Ecto neural progenitor cell (in vitro differentiated cells): ENCODE measurements at places on chromosomes 5 and 9.

DNA sequence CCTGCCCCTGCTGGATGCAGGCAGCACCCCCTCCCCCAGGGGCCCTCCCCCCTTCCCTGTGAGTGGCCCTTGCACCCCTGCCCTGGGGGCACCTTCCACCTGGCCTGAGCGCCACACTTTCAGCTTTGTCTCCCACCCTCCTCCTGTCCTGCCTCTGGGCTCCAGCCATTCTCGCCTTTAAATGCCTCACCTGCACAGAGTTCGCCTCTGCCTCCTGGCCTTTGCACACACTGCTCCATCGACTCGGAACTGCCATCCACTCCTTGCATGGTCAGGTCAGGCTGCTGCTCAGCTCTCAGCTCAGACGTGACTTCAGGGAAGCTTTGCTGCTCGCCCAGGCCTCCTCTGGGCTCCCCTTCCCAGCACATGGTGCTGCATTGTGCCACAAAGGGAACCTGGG lies 10.2 kb downstream of the FAM163B start:
- no peak for DNase-seq

GRCh38 chr5:91929522-91929817 lies 546.4 kb upstream of the ARRDC3 start:
- DNase-seq = no peak

- DNase-seq = no peak
Observed at GRCh38 chr5:170270293-170271069, 27.1 kb downstream of the LCP2 start.

DNA sequence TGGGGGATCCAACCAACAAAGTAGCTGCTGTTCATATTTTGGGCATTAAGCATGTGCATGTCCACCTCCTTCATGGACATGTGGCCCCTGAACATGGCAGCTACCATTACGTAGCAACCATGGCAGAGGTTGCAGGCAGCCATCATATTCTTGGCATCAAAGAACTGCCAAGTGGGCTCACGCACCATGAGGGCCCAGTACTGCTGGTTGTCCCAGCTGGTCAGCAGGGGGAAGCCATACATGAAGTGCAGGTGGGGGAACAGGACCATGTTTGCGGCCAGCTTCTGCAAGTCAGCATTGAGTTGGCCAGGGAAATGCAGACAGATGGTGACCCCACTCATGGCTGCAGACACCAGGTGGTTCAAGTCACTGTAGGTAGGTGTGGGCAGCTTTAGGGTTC lies 9.5 kb downstream of the MTAP start:
- DNase-seq = no peak

DNA sequence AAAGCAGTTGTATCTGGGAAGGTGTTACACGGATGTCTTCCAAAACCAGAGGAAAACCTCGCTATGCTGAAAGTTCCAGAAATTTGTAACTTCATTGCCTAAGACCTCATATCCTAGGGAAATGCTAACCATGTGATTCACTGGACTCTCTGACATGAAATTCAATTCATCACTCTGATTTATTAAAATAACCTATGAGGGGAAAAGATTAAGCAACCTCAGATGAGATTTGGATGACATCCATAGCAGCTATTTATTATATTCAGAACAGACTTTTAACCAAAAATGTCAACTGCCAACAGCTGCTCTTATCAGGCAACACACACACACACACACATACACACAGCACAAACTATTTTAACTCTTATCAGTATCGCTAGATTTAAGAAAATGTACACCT lies 1006.4 kb upstream of the CTNND2 start:
- DNase-seq = no peak

DNA sequence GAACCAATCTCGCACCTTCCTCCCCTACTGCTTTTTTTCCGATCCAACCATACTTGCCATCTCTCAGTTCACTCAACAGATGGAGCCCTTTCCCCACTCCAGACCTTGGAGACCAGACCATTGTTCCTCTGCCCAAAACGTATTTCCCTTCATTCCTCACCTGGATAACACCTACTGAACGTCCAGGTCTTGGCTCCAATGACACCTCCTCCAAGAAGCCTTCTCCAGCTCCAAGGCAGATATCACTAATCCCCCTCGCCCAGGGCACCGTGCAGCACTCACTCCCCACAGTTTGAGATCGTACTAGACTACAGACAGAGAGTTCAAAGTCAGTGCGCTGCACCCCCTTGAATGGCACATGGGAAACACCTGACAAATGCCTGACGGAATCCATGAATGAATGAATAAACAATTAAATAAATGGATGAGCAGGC lies 47.1 kb upstream of the AKNA start:
- DNase-seq = no peak

DNA sequence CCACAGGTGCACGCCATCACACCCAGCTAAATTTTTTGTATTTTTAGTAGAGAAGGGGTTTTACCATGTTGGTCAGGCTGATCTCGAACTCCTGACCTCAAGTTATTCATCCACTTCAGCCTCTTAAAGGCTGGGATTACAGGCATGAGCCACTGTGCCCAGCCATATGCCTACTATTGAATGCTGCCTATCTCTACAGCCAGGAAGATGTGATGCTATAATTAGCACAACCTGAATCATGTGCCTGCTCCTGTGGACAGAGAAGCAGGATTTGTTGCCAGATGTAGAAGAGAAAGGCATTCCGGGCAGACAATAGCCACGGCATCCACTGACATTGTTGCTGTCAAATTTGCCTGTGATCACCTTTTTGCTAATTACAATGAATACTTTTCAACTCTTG lies 24.4 kb upstream of the MLLT3 start:
- DNase-seq = no peak

- DNase-seq = no peak
Observed at GRCh38 chr9:93292664-93293328, 108.9 kb downstream of the WNK2 start.

DNA sequence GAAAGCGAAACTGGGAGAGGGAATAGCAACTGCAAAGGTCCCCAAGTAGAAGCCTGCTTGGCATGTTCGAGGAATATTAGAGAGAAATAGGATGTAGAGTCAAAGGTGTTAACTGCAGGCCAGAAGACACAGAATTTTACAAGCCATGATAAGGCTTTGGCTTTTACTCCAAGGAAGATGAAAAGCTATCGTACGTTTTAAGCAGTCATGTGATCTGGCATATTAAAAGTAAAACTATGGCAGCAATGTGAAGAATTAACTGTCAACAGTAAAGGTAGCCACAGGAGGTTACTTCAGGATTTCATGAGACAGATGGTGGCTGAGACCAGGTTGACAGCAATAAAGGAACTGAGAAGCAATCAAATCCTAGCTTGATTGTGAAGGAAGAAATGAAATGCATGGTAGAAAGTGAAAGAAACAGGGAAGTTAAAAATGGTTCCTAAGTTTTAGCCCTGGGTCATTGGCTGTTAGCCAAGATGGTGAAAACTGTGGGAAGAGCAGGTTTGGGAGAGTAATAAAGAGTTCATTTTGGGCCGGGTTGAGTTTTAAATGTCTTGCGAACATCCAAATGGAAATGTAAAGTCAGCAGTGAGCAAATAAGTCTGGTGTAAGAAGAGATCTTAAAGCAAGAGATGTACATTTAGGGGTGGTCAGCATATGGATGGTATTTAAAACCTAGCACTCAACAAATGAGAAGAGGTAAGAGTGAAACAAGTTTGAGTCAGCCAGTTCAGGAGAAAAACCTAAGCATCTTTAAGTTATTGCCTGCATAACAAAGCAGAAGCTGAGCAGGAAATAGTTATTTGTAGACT lies 20.3 kb upstream of the TTC33 start:
- no peak for DNase-seq

GRCh38 chr9:134768709-134769351 lies 111.8 kb upstream of the FCN2 start:
- no peak for DNase-seq

DNA sequence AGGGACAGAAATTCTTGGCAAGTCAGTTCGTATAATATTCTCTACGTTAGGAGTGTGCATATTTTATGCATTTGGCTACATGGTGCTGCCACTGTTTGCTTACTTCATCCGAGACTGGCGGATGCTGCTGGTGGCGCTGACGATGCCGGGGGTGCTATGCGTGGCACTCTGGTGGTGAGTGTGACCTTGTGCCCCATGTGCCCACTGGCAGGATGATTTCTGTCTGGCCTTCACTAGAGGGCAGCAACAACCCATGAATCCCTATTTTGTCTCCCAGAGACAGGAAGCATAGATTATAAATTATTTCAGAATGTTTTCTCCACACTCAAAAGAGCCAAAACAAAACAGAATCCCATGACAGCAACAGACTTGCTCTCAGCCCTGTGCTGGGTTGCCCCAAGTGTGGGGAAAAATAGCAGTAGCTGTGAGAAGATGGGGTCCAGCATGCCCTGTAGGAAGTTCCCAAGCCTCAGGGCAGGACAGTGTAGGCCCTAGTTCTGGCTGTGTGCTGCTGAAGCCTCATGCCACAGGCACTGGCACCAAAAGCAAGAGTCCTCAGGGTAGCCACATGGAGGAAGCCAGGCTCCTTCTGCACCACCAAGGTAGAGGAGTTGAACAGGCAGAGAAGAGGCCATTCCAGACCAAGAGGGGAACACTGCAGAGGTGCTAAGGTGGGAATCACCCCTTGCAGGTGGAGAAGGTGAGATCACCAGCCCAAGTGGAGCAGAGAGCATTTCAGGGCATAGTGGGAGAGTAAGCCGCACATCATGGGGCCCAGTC lies 16.0 kb downstream of the SLC22A5 start:
- DNase-seq = peak; percentile 48
